Muscle of arm (tissue), 14 donors: ENCODE measurements at places on chromosomes 1 and 21. TPM values are rescaled to one million over a fixed set of nuclear protein-coding genes. Genes with fewer than 3 reads are reported as not detected.

DNA sequence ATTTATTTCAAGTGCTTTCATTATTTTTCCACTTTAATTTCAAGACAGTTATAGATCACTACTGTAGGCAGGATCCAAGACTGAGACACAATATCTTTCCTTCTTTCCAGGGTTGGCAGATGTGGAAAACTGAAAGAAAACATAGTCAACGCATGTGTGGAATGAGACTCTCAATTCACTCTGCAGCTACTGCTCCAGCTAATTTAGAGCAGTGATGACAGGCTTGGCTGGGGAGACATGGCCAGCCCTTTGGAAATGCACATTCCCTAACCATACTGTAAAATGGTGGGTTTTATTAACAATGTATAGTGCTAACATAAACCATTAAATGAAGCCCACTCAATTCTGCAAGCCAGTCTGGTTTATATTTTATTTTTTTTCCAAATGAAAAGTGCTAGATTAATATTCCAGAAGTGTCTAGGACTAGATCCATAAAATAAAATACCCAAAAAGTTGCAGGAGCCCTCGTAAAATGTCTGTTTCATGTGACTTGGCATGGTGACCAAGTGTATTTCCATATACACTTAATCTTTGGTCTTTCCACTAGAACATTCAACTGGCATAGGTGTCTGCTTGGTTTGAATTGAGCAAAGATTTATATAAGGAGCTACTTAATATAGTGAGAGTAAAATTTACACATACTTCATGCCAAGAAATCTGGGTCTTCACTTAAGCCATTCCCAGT lies 32.9 kb downstream of the COL11A1 start:
- peak; percentile 59 for DNase-seq

DNA sequence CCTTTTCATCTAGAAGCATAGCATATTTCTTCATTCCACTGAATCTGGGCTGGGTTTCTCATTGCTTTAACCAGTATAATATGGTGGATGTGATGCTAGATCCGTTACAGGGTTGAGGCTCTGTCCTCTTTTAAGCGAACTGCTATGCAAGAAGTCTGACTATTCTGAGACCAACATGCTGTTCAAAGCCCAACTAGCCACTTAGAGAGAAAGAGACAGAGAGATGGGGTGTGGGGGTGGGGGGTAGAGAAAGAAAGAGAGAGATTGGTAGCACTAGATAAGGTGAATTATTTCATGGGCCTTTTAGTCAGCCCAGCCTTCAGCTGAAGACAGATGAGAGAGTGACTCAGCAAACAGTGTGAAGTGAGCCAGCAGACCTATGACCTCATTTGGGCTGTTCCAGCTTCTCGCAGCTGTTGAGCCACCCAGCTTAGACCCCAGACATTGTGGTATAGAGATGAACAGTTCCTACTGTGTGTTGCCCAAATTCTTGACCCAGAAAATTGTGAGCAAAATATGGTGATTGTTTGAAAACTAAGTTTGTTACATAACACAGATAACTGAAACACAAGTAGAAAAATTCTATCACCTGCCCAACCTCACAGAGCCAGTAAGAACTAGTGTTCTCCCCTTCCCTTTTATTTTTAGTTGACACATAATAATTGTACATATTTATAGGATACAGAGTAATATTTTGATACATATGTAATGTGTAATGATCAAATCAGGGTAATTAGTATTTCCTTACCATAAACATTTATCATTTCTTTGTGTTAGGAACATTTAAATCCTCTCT lies 40.7 kb upstream of the PRKACB start:
- peak; percentile 24 for DNase-seq

DNA sequence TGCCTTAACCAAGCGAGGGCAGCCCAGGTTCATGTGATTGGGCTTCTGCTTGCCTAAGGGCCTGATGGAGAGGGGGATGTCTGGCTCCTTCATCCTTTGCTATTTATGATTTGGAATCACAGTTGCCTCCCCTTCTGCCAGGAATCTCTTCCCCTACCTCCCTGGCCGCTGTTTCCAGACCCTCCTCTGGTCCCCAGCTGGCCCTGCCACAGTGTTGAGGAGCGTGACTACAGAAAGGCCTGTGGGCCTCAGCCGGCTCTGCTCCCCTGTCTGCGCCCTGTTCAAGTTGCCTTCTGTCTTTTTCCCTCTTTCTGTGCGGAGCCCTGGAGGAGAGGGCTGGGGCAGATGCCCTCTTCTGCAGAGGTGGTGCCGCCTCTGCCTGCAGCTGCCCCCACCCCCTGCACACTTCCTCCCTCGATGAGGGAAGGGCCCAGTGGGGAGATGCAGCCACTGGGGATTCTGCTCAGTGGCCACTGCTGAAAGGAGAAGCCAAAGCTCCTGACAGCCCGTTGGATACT lies 6.5 kb downstream of the KIAA1614 start:
- no peak for DNase-seq

- no peak for DNase-seq
Measured at GRCh38 chr1:112927462-112927990, 28.5 kb downstream of the SLC16A1 start.

DNA sequence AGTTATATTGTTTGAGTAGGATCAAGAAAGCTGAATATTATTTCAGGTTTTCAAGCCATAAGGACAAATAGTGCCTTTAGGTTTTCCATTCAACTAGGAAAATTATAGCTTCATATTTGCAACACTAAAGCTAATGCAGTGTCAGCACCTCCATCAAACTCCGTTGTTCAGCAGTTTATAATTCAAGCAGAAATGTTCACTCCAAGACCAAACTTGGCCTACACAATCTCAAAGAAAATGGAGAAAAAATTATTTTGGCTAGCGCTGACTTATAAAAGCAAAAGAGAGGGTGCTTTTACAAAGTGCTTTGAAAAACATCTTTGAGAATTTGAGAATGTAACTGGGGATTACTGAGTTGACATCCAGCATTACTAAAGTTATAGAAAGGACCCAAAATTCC lies 1.4 kb downstream of the SPAG17 start:
- peak; percentile 65 for DNase-seq

CFHR1 gene
- polyA plus RNA-seq: not detected

GRCh38 chr1:51567653-51568052 lies 48.6 kb upstream of the EPS15 start:
- DNase-seq: no peak

DNA sequence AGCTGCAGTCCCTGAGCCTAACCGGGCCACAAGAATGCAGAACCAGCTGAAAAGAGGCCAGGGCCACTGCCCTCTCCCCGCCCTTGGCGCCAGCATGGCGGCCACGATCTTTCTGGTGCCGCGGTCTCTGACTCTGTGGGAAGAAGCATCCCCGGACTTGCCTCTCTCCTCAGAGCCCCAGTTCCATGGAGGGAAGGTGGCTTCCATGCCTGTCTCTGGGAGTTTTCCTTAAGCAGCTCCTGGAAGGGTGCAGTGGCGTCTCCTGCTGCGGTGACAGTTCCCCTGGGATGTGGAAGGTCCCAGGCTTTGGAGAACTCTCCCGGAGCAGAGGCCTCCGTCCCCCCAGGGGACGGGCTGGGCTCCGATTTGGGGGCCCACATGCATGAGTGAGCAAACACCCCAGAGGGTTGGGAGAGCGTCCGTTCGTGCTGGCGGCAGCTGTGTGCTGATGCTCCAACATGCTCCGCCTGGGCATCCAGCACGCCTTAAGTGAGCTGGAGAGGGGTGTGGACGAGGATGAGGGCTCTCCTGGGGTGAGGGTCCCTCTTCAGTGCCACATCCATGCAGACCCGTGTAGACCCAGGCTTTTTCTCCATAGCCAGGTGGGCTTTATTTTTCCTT lies 109.8 kb upstream of the COL6A1 start:
- DNase-seq: no peak
